ENCODE measurements at places on chromosomes 3 and 15.

- DNase-seq, result no peak
- H3K36me3 ChIP-seq, result no peaks in the 10 kb centered on the region
- no peak overlapping the region for H3K27ac ChIP-seq
- no peak overlapping the region for H3K4me3 ChIP-seq
- no peaks in the 10 kb centered on the region for H3K27me3 ChIP-seq
Observed at GRCh38 chr3:95407709-95408463, 1345.0 kb downstream of the NSUN3 start.

- no peak overlapping the region for H3K27ac ChIP-seq
- no peaks in the 10 kb centered on the region for H3K27me3 ChIP-seq
- H3K4me1 ChIP-seq, result no peaks in the 10 kb centered on the region
- H3K36me3 ChIP-seq, result no peaks in the 10 kb centered on the region
- no peak overlapping the region for H3K4me3 ChIP-seq
Observed at GRCh38 chr3:106342386-106342785, 473.6 kb upstream of the CBLB start.

DNA sequence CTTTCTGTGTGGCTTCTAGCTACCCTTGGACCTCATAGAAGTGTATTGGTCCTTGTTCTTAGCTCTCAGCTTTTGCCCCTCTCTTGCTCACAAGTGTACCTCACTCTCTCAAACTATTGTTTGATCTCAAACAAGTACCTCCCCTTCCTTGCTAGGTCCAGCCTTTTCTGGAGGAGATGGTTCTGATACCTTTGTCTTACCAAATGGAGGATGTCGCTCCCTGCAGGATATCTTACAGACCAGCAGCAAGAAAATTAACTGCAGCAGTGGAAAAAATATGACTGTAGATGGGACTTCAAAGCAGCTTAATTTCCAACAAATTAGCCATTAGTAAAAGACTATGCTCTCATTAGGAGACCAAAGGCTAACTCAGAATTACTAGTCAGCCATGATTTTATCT, 388.1 kb upstream of the ROBO2 start:
- H3K4me3 ChIP-seq, result no peak overlapping the region
- H3K27ac ChIP-seq, result no peak overlapping the region
- peaks cover 5% of the 10 kb centered on the region for H3K36me3 ChIP-seq
- no peaks in the 10 kb centered on the region for H3K27me3 ChIP-seq
- DNase-seq, result no peak

GRCh38 chr15:51094606-51095569, at the start of gene TNFAIP8L3:
Gene TNFAIP8L3 (minus strand): TSS chr15:51094906. CDS start chr15:51094595, 311 bp downstream.
- H3K27me3 ChIP-seq, result peaks cover 100% of the 10 kb centered on the region
- no peaks in the 10 kb centered on the region for H3K4me1 ChIP-seq
- DNase-seq, result peak; percentile 18
- no peak within 1 kb of the TSS for H3K27ac ChIP-seq

- no peaks in the 10 kb centered on the region for H3K36me3 ChIP-seq
- H3K4me1 ChIP-seq, result no peaks in the 10 kb centered on the region
- DNase-seq, result no peak
- H3K27ac ChIP-seq, result no peak overlapping the region
Observed at GRCh38 chr3:16388850-16389441, 123.9 kb downstream of the OXNAD1 start.

- H3K4me3 ChIP-seq, result peak overlapping the region; percentile 20
- peaks cover 100% of the 10 kb centered on the region for H3K36me3 ChIP-seq
- peaks cover 80% of the 10 kb centered on the region for H3K4me1 ChIP-seq
- DNase-seq, result peak; percentile 89
Observed at GRCh38 chr3:134357914-134358811, 16.1 kb downstream of the AMOTL2 start.

DNA sequence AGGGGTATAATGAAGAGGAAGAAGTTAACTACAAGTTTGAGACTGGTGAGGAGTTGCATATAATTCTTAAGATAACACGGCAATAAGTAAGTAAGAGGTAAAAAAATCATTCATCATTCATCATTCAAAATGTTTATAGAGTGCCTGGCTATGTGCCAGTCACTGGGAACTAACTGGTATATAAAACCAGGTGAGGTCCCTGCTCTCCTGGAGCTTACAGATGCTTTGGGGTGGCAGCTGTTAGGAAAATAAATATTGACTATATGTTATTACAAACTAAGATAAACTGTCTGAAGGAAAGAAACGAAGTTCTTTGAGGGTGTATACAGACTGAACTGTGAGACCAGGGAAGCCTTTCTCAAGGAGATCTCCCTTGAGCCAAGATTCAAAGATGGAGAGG, 2.9 kb downstream of the CASR start:
- DNase-seq, result no peak
- peaks cover 58% of the 10 kb centered on the region for H3K4me1 ChIP-seq
- H3K27ac ChIP-seq, result no peak overlapping the region
- peaks cover 24% of the 10 kb centered on the region for H3K27me3 ChIP-seq
- H3K4me3 ChIP-seq, result no peak overlapping the region

DNA sequence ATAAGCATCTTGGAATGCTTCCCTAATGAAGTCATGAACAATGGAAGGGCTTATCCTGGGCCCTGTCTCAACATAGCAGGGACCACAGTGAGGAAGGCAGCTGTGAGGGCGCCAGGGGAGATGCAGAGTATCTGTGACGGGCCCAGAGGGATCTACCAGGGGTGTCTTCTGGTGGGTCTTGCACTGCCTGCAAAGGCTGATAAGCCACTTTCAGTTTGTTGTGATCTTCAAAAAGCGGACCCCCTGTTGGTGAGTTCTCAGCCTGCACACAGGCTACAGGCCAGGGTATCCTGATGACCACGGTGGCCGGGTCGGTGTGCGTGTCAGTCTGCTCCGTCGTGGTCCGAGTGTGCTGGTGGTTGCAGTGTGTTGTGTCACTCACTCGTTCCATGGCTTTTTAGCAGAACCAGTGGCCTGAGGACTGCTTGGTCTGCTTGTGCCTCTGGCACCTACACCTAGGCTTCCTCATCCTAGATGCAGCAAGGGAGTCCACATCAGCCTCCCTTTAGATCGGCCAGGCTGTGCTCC, 46.8 kb downstream of the CHDH start:
- peaks cover 7% of the 10 kb centered on the region for H3K4me1 ChIP-seq
- H3K4me3 ChIP-seq, result no peak overlapping the region
- no peak for DNase-seq
- H3K27me3 ChIP-seq, result no peaks in the 10 kb centered on the region

GRCh38 chr15:31340592-31340991, 14.0 kb downstream of the KLF13 start:
- H3K27me3 ChIP-seq, result no peaks in the 10 kb centered on the region
- no peak overlapping the region for H3K4me3 ChIP-seq
- no peaks in the 10 kb centered on the region for H3K4me1 ChIP-seq

- no peak for DNase-seq
- H3K27ac ChIP-seq, result no peak overlapping the region
Observed at GRCh38 chr3:36212251-36212650, 168.1 kb upstream of the STAC start.

DNA sequence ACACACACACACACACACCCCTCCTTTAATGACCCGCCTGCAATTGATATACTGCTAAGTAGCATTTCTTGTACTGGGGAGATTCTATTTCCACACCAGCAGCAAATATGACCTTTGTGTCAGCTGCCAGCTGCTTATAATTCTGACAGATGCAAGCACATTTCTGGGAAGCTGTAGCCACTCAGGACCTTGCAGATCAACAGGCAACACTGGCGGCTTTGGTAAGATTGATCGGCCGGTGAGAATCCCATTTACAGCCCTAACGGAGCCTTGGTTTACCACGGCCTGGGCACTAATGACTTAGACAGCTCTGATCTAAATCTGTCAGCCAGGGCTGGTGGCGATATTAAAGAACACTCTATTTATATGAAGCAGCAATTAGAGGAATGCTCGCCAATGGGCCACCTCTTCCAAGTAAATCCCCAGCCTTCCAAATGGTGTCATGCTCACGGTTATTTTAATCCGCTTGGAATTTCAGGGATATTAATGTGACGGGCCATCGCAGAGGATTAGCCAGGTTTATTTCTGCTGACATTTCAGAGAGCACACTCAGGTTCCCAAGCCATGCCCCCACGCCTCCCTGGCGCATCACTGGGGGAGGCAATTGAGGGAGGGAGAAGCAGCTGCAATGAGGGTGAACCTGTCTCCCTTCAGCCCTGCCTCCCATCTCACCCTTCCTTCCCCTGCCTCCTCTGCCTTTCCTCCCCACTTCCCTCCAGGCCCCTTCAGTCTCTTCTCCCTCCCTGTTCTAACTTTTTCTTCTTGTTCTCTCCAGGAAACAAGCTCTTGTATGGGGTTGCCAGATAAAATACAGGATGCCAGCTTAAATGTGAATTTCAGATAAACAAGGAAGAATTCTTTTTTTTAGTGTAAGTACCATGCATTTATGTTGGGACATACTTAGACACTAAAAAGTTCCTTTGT, 287.0 kb downstream of the TLE3 start:
- peaks cover 15% of the 10 kb centered on the region for H3K4me1 ChIP-seq
- no peak for DNase-seq
- H3K36me3 ChIP-seq, result no peaks in the 10 kb centered on the region

DNA sequence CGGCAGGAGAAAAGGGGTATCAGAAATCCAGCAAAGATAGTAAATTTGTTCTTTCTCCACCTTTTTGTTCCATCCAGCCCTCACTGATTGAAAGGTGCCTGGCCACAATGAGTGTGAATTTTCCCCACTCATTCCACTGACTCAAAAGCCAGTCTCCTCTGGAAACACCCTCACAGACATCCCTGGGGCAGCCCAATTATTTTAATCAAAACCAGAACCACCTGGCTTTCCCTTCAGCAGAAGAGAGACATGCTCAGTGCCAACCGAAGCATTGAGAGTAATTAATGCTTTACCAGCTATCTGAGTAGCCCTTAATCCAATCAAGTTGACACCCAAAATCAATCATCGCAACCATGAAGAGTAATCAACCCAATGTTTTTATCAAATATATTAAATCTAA, 1129.6 kb upstream of the GBE1 start:
- no peaks in the 10 kb centered on the region for H3K4me1 ChIP-seq
- no peak overlapping the region for H3K4me3 ChIP-seq
- H3K27me3 ChIP-seq, result no peaks in the 10 kb centered on the region
- no peak for DNase-seq
- H3K36me3 ChIP-seq, result no peaks in the 10 kb centered on the region
- H3K27ac ChIP-seq, result no peak overlapping the region

DNA sequence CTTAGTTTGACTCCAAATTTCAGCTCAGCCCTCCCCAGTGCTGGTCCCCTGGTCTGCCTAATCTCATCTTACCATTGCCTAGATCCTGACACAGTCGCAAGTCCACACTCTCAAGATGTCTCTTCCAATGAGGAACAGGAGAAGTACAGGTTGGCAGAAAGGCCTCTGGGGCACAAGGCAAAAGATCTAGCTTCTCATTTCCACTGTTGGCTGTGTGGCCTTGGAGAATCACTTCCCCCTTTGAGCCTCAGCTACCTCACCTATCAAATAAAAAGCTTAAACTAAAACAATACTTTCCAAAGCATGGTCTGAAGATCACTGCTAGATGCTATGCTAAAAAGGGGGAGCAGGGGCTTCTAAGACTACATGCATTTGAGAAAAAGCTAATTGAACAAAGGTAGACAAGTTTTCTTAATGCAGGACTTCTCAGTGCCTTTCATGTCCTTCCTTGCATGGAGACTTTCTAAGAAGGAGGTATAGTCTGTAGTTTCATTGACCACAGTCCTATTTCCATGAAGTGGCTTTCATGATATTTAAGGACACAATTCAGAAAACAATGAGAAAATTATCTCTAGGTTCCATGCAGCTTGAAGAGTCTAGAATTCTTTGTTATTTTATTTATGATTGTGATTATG, 118.0 kb upstream of the RAD18 start:
- no peak overlapping the region for H3K27ac ChIP-seq
- DNase-seq, result no peak
- no peaks in the 10 kb centered on the region for H3K4me1 ChIP-seq

DNA sequence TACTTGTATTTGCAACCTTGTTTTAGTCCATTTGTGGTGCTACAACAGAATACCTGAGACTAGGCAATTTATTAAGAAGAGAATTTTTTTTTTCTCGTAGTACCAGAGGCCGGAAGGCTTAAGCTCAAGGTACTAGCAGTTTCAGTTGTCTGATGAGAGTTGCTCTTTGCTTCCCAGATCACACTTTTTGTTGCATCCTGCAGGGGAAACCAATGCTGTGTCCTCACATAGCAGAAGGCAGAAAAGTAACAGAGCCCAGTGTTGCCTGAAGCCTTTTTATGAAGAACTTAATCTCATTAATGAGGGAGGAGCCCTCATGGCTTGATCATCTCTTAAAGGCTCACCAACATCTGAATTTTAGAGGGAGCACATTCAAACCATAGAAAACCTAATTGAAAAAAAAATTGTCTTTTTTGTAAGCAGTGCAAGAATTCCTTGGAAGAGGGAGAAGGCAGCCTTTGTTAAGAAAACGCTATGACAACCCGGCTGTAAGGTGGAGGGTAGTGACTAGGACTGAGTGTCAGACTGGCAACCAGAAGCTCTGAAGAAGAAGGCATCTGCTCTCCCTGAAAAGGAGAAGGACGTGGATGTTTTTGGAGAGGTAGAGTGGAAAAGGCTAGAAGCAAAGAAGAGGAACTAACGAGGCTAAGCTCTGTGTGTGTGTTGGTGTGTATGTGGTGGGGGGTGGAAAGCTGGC, 1245.3 kb downstream of the ROBO2 start:
- no peak overlapping the region for H3K4me3 ChIP-seq
- DNase-seq, result no peak
- H3K4me1 ChIP-seq, result peaks cover 13% of the 10 kb centered on the region
- no peaks in the 10 kb centered on the region for H3K27me3 ChIP-seq
- no peak overlapping the region for H3K27ac ChIP-seq

- peak; percentile 11 for DNase-seq
- H3K27me3 ChIP-seq, result no peaks in the 10 kb centered on the region
- H3K36me3 ChIP-seq, result no peaks in the 10 kb centered on the region
- H3K27ac ChIP-seq, result peak overlapping the region; percentile 9
Observed at GRCh38 chr15:57085267-57085666, 166.8 kb downstream of the TCF12 start.

DNA sequence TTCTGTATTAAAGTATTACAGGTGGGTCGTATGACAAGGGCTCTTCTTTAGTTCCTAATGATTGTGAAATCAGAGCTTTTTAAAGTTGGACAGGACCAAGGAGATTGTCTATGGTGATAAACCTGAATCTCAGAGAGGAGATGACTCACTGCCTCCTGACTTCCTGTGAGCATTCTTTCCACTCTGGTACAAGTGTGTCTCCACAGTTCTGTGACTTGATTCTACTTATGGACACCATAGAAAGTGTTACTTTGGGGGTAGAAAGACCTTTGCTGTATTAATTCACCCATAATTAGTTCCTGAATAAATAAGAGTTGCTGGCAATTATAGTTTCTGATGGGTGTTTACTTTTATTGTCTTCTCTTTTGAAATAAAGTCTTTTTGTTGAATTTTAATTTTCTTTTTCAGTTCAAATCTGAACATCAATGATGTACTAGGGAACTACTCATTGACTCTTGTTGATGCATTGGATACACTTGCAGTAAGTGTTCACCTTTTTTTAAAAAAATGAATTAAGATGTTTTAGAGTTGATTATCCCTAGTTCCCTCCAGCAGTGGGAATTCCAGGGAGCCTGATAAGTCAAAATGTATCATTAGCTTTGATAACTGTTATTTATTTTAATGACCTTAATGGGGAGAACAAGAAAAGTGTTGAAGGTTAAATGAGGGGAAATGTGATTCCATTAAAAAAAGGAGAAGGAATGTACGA, 7.4 kb downstream of the EDEM1 start:
- H3K27me3 ChIP-seq, result no peaks in the 10 kb centered on the region
- DNase-seq, result peak; percentile 43
- peak overlapping the region; percentile 39 for H3K4me3 ChIP-seq

- no peak overlapping the region for H3K4me3 ChIP-seq
- no peaks in the 10 kb centered on the region for H3K4me1 ChIP-seq
- no peak overlapping the region for H3K27ac ChIP-seq
- H3K27me3 ChIP-seq, result peaks cover 21% of the 10 kb centered on the region
Observed at GRCh38 chr3:170670504-170670903, 84.6 kb upstream of the SLC7A14 start.

- no peak overlapping the region for H3K4me3 ChIP-seq
- H3K36me3 ChIP-seq, result peaks cover 5% of the 10 kb centered on the region
- H3K27me3 ChIP-seq, result no peaks in the 10 kb centered on the region
- H3K27ac ChIP-seq, result no peak overlapping the region
Observed at GRCh38 chr15:67807141-67807540, 18.2 kb upstream of the SKOR1 start.

Measured in Calu3 (cell line).